ENCODE measurements at places on chromosomes 7 and 10. TPM values are rescaled to one million over a fixed set of nuclear protein-coding genes. Genes with fewer than 3 reads are reported as not detected.

DNA sequence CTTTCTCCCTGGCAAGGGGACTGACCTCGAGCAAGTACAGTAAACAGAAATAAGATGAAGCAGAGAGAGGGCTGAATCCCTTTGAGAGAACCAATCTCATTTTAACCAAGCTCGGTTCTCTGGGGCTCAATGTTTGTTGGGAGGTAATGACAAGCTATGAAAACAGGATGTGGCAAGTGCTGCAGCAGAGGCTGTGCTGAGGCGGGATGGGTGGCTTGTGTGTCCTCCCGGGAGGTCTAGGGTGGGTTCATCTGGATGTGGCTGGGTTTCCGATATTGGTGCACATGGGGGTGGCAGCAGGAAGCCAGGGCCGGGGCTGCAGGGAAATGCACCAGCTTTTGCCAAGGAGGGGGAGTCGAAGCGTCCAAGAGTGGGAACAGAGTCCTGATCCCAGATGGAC lies 84.5 kb downstream of the AOAH start:
- no peaks in the 10 kb centered on the region for H3K27me3 ChIP-seq
- H3K4me1 ChIP-seq = no peaks in the 10 kb centered on the region
- no peaks in the 10 kb centered on the region for H3K36me3 ChIP-seq
- no peak overlapping the region for H3K27ac ChIP-seq
- no peak overlapping the region for H3K4me3 ChIP-seq
- no peak for DNase-seq

DNA sequence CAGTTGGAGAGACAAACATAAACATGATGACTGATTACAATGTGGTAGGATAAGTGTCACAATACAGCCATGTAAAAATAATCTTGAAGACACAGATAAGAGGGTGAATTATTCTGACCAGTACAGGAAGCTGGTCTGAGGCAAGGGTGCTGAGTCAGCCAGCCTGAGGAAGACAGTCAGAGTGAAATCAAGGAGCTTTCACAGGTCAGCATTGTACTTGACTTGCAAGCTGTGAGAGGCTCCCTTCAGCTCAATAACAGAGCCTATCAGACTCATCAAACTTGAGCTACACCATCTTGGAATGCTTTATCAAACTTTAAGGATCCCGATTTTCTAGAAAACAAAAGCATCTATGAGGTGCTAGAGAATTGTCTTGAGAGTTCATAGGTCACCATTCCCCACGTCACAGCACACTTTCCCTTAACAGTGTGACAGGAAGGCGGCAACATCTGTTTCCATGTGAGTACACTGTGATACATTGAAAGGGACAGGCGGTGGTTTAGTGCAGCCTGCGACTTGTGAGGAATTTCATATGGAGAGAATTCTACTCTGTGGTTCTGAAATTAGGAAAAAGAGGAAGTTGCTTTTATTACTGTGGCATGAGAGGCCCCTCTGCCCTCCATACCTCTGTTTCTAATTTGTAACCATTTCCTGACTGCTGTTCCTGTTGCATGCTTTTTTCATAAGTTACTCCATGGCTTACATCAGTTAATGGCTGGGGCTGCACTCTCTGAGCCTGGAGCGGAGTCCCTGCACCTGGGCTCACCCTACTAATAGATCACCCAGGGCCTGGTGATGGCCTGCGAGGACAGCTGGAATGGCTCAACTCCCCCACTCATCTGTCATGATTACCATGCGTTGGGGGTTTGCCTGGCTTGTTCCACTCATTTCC lies 417.1 kb downstream of the SUGCT start:
- H3K27me3 ChIP-seq = no peaks in the 10 kb centered on the region
- no peak overlapping the region for H3K27ac ChIP-seq
- no peaks in the 10 kb centered on the region for H3K36me3 ChIP-seq
- H3K4me1 ChIP-seq = no peaks in the 10 kb centered on the region

- no peaks in the 10 kb centered on the region for H3K36me3 ChIP-seq
- no peak overlapping the region for H3K4me3 ChIP-seq
- no peaks in the 10 kb centered on the region for H3K27me3 ChIP-seq
- no peak for DNase-seq
- H3K27ac ChIP-seq = no peak overlapping the region
Measured at GRCh38 chr7:133112976-133113375, 31.1 kb upstream of the CHCHD3 start.

DNA sequence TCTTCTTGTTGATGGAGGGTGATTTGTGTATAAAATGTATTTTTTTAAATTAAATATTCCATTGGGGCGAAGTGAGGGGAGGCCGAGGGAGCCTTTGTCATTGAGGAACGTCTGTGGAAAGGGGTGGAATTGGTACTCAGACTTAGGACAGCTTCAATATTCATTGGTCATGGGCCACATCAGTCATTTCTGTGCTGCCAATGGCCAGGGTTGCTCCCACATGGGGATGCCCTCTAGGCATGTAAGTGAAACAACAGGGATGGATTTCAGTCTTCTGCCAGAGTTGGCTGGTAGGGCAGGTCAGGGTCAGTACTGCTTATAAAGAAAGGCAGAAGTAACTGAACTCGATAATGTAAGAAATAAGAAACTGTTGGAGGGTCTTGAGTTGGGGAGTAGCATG lies 47.2 kb downstream of the NEURL1 start:
- H3K36me3 ChIP-seq = no peaks in the 10 kb centered on the region
- no peak overlapping the region for H3K27ac ChIP-seq
- no peak overlapping the region for H3K4me3 ChIP-seq
- no peaks in the 10 kb centered on the region for H3K27me3 ChIP-seq
- peaks cover 4% of the 10 kb centered on the region for H3K4me1 ChIP-seq
- no peak for DNase-seq

DNA sequence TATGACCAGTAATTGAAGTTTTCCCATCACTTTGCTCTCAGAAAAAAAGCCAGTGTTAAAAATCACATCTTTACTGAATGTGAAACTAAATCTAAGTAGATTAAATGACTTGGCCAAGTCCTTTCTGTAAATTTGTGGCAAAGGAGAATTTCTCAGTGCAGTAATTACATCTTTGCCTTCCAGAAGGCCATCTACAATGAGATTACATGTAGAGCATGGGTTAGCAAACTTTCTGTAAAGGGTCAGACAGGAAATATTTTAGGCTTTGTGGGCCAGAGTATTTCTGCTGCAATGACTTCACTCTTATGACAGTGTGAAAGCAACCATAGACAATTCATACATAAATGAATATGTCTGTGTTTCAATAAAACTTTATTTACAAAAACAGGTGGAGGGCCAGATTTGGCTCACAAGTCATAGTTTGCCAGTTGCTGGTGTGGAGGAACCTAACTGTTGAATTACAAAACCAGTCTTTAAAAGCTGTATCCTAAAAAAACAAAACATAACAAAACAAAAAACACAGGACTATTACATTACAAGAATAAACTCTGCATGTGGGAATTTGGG lies 191.0 kb downstream of the TAX1BP1 start:
- no peaks in the 10 kb centered on the region for H3K36me3 ChIP-seq
- H3K27ac ChIP-seq = no peak overlapping the region
- H3K4me1 ChIP-seq = no peaks in the 10 kb centered on the region
- no peak for DNase-seq
- H3K27me3 ChIP-seq = no peaks in the 10 kb centered on the region

GRCh38 chr10:1543596-1543995 lies 193.7 kb downstream of the ADARB2 start:
- DNase-seq = no peak
- no peak overlapping the region for H3K4me3 ChIP-seq
- no peaks in the 10 kb centered on the region for H3K4me1 ChIP-seq
- H3K27ac ChIP-seq = no peak overlapping the region
- no peaks in the 10 kb centered on the region for H3K36me3 ChIP-seq
- no peaks in the 10 kb centered on the region for H3K27me3 ChIP-seq

DNA sequence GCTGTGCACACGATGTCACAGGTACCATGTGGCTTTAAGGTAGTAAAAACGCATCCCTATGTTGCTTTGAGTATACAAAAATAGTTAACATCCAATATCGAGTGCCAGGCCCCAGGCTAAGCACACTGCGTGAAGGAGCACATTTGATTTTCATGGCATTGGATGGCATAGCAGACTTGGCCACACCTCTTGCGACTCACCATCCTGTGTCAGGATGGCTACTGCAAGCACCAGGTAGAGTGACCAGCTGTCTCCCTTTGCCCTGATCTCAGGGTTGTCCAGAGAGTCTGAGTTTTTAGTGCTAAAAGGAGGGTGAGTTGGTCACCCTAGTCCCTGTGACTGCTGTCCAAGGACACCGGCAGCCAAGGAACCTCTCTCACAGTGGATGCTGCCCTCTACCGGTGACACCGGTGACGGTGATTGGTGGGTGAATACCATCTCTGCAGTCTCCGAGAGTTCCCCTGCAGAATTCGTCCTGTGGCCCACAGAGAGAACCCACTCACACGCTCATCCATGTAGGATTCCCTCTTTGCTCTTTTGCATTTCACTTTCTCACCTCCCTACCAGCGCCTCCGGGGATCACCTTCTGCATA lies 76.1 kb downstream of the BICC1 start:
- no peak overlapping the region for H3K4me3 ChIP-seq
- no peaks in the 10 kb centered on the region for H3K36me3 ChIP-seq
- H3K4me1 ChIP-seq = no peaks in the 10 kb centered on the region
- no peaks in the 10 kb centered on the region for H3K27me3 ChIP-seq
- no peak overlapping the region for H3K27ac ChIP-seq
- no peak for DNase-seq

GRCh38 chr10:110363572-110364411 lies 59.1 kb upstream of the SMNDC1 start:
- peak; percentile 32 for DNase-seq
- H3K4me1 ChIP-seq = no peaks in the 10 kb centered on the region
- H3K4me3 ChIP-seq = no peak overlapping the region
- no peaks in the 10 kb centered on the region for H3K36me3 ChIP-seq

GRCh38 chr7:85023066-85023712 lies 163.7 kb downstream of the SEMA3D start:
- H3K27me3 ChIP-seq = no peaks in the 10 kb centered on the region
- no peak overlapping the region for H3K27ac ChIP-seq
- H3K4me1 ChIP-seq = no peaks in the 10 kb centered on the region
- H3K4me3 ChIP-seq = no peak overlapping the region
- peak; percentile 38 for DNase-seq

- peak; percentile 77 for DNase-seq
- H3K36me3 ChIP-seq = no peaks in the 10 kb centered on the region
Measured at GRCh38 chr10:122531939-122532338, 28.6 kb upstream of the DMBT1 start.

- no peak overlapping the region for H3K27ac ChIP-seq
- DNase-seq = no peak
- H3K27me3 ChIP-seq = no peaks in the 10 kb centered on the region
- no peaks in the 10 kb centered on the region for H3K4me1 ChIP-seq
- H3K36me3 ChIP-seq = peaks cover 22% of the 10 kb centered on the region
Measured at GRCh38 chr10:97454330-97455036, 8.5 kb downstream of the ZDHHC16 start.

GRCh38 chr10:110857265-110858171 lies 14.2 kb upstream of the PDCD4 start:
- H3K27me3 ChIP-seq = no peaks in the 10 kb centered on the region
- H3K4me1 ChIP-seq = peaks cover 36% of the 10 kb centered on the region
- DNase-seq = peak; percentile 79
- peak overlapping the region; percentile 93 for H3K27ac ChIP-seq
- H3K36me3 ChIP-seq = no peaks in the 10 kb centered on the region

The CYCS gene
- 371 TPM for total RNA-seq

The TLX1 gene
- total RNA-seq = 0.21 TPM

The ZNF716 gene
- total RNA-seq = not detected

The AKR1C1 gene
- 13.0 TPM for total RNA-seq

The SSC4D gene
- total RNA-seq = 0.42 TPM
